ENCODE measurements at places on chromosomes 7 and 10.
A peak's percentile ranks its signal among the peaks of the same experiment; 100 is the strongest.

- DNase-seq: no peak
Observed at GRCh38 chr7:120609136-120609753, 248.7 kb downstream of the TSPAN12 start.

- peak; percentile 67 for DNase-seq
Observed at GRCh38 chr10:6445671-6446316, 134.3 kb downstream of the PRKCQ start.

GRCh38 chr10:57884407-57884806 lies 383.3 kb downstream of the IPMK start:
- DNase-seq: no peak

- DNase-seq: no peak
Observed at GRCh38 chr7:1029637-1030443, 14.5 kb upstream of the GPR146 start.

- DNase-seq: no peak
Observed at GRCh38 chr10:26513101-26513500, 75.0 kb downstream of the APBB1IP start.

GRCh38 chr10:67072654-67073053 lies 146.8 kb downstream of the LRRTM3 start:
- no peak for DNase-seq

- DNase-seq: no peak
Observed at GRCh38 chr10:80201608-80202141, 3.7 kb downstream of the ANXA11 start.

DNA sequence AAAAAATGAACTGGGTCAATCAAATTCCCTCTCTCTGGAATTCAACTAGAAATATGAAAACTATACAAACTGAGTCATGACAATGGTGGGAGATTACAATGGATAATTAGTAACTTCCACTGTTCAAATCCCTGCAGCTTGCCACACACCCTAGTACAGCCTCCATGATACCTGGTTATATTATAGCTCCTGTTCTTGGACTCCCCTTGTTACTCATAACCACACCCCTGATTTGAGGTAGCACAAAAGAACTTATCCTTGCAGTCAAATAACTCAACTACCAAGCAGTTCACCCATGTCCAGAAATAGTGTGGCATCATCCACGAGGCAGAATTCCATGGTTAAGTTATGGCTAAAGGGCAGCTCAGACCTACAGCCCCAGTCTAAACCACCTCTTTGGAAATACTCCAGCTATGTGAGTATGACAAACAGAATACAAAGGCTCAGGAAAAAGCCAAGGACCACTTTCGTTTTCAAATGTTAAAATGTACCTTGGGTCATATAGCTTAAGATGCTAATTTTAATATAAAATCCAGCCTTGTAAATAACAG lies 164.7 kb downstream of the CPEB3 start:
- no peak for DNase-seq

DNA sequence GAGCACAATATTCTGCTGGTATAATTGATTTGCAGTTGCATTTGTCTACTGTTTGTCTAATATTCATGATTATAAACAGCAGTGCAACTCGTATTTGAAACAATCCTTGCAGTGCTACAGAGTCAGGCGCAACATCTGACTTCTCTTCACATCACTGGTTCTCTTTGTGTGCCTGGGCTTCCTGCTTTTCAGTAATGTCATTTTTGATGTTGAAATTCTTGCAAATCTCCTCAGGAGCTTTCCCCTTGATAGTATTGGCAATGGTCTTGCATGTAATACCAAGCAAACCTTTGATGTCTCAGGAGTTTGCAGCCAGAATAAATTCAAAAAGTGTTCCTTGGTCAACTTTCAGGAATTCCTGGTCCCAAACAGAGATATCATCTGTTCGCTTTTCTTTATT lies 20.2 kb downstream of the HPS6 start:
- DNase-seq: no peak

- DNase-seq: no peak
Observed at GRCh38 chr7:119086026-119086425, 861.5 kb downstream of the ANKRD7 start.

GRCh38 chr7:88686468-88687229 lies 72.9 kb upstream of the ZNF804B start:
- no peak for DNase-seq

DNA sequence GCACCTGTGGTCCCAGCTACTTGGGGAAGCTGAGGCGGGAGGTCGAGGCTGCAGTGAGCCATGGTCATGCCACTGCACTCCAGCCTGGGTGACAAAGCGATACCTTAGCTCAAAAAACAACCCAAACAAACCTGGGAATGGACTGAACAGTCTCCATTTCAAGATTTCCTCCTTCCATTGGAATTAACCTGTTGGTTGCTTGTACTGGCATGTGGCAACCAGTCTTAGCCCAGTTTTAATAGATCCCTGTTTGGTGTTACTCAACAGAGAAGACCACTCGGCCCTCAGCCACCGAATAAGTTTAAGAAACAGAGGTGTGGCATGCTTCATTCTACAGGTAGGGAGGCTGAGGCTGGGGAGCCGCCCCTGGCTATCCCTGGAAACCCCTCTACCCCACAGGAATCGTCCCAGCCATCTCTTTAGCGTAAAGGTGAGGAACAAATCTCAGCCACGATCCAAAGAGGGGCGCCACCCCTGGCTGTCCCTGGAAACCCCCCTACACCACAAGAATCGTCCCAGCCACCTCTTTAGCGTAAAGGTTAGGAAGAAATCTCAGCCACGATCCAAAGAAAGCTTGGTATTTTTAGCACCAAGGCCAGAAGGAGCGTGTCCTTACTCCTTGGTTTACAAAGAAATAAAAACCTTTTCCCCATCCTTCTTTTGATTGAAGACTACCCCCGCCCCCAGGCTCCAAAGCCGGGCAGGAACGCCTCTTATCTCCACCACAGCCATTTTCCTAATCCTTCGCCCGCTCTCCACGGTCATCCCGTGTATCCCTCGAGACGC lies 861 bp upstream of the TSPAN14 start:
- no peak for DNase-seq

DNA sequence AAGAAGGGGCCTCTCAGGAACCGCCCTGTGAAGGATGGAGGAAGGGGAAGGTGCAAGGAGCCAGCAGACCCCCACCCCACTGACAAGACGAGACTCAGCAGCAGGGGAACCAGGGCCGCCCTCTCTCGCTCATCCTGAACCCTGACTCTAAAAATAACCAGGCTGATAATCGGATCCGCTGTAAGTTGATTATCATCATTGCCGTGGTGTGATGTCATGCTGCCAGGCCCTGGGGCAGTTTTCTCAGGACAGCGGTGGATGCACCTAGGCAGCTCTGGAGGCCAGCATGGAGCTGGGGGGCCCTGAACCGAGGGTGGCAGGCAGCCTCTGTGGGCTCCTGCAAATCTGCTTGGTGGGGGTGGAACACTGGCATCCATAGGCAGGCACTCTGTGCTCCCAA lies 7.9 kb downstream of the RET start:
- no peak for DNase-seq

DNA sequence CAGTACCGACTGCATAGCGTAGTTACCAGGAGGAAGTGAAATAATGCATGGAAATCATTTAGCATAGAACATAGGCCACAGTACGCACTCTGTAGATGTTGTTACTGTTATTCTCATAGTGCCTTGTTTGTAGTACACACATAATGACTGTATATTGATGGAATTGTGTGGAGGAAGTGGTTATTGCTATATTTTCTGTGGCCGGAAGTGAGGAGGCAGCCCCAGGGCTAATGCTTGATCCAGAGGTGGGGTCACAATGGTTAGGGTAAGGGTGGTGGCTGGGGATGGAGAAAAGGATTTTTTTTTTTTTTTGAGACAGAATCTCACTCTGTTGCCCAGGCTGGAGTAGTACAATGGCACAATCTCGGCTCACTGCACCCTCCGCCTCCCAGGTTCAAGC lies 4.5 kb upstream of the MGAM start:
- DNase-seq: no peak

GRCh38 chr10:31341552-31341951 lies 22.5 kb downstream of the ZEB1 start:
- no peak for DNase-seq

DNA sequence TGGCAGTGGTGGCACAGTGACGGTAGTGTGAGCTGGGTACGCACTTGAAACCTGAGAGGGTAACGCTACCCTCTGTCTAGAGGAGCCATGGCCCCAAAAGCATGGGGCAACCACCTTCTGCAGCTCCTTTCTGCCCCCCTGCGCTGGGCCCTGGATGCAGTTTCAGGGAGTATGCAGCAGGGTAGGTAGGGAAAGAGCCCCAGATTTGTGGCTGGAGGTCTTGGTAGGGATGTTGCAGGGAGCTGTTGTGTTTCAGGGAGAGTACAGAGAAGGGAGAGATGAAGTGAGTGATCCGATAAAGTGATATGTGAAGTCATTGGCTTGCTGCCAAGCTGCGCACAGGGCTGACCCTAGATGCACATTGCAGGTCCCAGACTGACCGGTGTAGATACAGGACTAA lies 2.7 kb upstream of the PGAM2 start:
- DNase-seq: no peak

DNA sequence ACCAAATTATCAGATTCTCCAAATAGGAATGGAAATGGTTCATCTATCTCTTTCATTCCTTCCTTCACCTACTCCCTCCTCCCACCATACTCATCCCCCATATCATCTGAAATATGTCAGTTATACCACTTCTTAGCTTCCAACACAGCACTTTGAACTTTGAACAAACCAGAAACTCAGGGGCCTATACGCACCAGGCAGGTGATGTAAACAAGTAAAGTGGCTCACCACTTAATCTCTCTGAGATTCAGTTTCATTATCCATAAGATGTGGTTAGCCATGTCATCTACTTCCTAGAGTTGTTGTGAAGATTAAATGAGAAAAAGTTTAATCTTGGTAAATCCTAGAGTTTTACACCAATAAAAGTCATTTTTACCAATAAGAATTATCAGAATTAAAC lies 65.9 kb upstream of the LRRN3 start:
- no peak for DNase-seq

GRCh38 chr7:47978790-47979144 lies 648 bp downstream of the HUS1 start:
- DNase-seq: no peak

DNA sequence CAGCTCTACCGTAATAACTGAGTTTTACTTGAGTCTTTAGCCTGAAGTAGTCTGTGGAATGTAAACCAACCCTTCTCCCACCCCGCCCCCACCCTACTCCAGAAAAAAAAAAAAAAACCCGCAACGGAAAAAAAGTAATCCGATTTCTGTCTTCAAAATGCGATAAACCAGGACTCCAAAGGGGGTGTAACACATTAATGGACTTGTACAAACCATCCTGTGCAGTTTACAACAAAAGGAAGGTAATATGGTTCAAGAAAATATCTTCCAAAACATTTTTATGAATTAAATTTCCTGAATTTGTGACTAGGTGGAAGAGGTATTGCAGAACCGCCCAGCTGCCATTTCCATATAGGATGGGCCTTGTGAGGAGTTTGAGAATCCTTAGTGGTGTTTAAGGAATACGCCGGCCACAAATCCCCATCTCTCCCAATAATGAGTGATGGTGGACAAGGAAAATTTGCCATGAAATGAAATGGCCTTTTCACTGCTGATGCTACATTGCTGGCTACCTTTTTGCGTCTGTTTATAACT lies 10.6 kb downstream of the SKIDA1 start:
- DNase-seq: no peak

GRCh38 chr10:34555653-34556052 lies 259.4 kb downstream of the PARD3 start:
- DNase-seq: no peak

DNA sequence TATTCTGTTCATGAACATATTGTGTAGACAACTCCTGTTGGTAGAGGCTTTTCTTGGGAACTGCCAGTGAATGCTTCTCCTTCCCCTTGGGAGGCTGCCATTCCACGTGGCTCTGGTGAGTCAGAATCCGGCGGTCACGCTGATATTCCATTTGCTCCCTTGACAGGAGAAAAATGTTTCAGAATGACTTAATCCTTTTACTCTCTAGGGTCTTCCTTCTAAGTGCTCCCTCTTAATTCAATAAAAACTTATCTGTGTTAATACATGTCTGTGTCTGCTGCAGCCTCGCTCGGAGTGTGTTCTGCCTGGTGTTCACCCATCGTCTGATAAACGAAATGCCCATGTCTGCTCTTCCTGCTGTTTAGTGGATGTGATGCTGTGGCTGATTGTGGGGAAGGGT lies 278.6 kb downstream of the ARHGAP12 start:
- no peak for DNase-seq

- peak; percentile 73 for DNase-seq
Observed at GRCh38 chr10:79444199-79445119, 965 bp downstream of the ZCCHC24 start.

- DNase-seq: peak; percentile 74
Observed at GRCh38 chr10:62726142-62726541, 78.4 kb upstream of the ADO start.

- no peak for DNase-seq
Observed at GRCh38 chr7:26976840-26977239, 112.5 kb upstream of the SKAP2 start.

DNA sequence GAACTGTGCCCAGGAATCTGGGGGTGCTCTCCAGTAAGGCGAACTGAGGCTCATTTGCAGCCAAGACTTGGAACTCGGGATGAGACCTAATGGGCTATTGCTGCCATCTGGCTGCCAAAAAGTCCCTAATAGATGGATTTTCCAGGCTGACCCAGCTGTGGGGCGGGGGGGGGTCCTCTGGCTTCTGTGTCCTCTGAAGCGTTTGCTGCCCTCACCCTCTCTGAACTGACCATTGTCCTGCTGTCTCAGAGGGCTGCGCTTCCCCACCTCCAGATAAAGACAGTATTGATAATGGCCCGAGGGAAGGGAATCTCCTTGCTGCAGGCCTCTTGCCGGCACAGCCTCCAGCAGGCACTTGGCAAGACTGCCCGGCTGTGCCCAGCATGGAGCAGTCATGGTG lies 46.6 kb downstream of the CLEC2L start:
- DNase-seq: no peak

GRCh38 chr7:138857728-138858127 lies 59.7 kb upstream of the ATP6V0A4 start:
- no peak for DNase-seq

GRCh38 chr10:27620430-27621397 lies 116.6 kb downstream of the RAB18 start:
- DNase-seq: no peak

DNA sequence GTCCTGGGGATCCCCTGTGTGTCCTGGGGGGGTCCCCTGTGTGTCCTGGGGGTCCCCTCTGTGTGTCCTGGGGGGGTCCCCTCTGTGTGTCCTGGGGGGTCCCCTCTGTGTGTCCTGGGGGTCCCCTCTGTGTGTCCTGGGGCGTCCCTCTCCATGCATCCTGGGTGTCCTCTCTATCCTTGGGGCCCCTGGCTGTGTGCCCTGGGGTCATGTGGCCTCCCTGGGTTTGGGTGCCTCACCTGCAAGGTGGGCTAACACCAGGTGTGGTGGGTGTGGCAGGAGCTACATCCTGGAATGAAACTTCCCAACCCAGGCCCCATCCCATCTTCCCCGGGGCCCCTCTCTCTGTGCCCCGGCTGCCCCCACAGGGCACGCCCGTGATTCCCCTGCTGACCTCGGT lies 4.9 kb downstream of the CYP2W1 start:
- DNase-seq: no peak

GRCh38 chr7:42624471-42624870 lies 287.4 kb downstream of the C7orf25 start:
- DNase-seq: no peak

GRCh38 chr7:33707427-33707826 lies 197.9 kb upstream of the BMPER start:
- no peak for DNase-seq
